ENCODE measurements at places on chromosomes 1 and 21.

GRCh38 chr21:46124926-46125845 is 27.3 kb downstream of the COL6A2 start:
- no peak for DNase-seq

- DNase-seq: peak; percentile 62
These were observed 509 bp downstream of the GDAP2 start for GRCh38 chr1:117928881-117929342.

DNA sequence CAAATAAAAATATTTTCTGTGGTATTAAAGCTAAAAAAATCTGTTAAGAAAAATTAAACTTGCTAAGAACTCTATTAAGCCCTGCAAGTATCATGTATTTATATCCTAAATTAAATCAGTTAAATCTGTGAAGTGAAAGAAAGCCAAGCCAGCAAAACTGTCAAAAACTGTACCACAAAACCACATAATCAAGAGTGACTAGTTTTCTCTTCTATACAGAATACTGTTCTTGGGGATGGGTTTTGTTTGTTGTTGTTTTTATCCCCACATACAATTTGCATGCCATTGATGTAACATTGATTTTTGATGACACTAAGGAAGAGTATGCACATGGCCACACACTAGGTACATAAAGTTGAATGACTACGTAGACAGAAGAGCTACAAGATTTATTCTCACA is 20.4 kb downstream of the DPH5 start:
- DNase-seq: no peak

- peak; percentile 41 for DNase-seq
These were observed 81.5 kb downstream of the NDUFS5 start for GRCh38 chr1:39107341-39108290.

- no peak for DNase-seq
These were observed 39.7 kb upstream of the PADI2 start for GRCh38 chr1:17158961-17159360.

- DNase-seq: no peak
These were observed 69.9 kb downstream of the TOMM20 start for GRCh38 chr1:235058695-235059094.

DNA sequence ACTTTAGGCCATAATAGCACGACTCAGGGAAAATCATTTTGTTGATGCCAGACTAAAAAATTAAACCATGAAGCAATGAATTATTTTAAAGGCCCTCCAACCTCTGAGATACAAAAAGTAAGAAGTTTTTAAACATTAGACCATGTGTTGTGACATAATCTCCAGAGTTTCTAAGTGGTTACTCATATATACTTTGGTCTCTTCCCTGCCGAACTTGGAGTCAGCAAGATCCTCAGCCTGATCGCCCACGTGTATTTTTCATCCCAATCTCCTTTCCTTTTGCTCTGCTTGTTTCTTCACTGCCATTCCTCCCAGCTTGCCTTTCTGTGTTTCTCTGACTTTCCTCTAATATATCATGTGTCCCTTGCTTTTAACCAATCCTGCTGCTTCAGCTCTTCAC is 3.8 kb downstream of the ARV1 start:
- DNase-seq: peak; percentile 8

DNA sequence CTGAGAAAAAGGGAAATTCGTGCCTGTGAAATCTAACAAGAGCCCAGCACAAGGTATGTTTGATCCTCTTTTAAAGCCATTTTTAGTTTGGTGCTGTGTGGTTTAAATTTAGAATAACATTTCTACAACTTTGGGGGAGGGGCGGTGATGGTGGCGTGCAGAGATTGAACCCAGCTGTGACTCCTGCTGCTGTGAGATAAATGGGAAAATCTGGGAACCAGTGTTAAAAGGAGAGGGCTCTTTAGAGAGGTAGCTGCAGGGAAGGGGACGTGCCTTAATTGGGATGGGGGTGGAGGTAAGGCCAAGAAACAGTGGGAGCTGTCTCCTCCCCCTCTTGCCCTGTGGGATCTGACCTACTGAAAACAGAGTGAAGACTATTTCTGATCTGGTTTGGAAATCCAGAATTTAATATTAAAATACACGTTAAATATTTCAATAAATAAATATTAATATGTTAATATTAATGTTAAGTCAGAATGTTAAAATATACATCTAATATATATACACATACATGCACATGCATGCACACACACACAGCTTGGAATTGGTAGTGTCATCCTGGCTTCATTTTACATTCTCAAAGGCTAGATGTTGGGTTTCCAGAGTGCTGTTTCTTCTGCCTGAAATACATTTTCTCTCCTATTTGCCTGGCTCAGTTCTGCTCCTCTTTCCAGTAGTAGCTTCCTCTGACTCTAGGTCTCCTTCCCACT is 30.1 kb upstream of the DNAJC6 start:
- DNase-seq: peak; percentile 29
